Stimulated activated CD4-positive, alpha-beta T cell treated with anti-CD3 and anti-CD28 coated beads, Interleukin-12 subunit alpha, Interleukin-12 subunit beta, amount 100 ng/mL, for 48 hours (primary cell): ENCODE measurements at places on chromosomes 2 and 18.

DNA sequence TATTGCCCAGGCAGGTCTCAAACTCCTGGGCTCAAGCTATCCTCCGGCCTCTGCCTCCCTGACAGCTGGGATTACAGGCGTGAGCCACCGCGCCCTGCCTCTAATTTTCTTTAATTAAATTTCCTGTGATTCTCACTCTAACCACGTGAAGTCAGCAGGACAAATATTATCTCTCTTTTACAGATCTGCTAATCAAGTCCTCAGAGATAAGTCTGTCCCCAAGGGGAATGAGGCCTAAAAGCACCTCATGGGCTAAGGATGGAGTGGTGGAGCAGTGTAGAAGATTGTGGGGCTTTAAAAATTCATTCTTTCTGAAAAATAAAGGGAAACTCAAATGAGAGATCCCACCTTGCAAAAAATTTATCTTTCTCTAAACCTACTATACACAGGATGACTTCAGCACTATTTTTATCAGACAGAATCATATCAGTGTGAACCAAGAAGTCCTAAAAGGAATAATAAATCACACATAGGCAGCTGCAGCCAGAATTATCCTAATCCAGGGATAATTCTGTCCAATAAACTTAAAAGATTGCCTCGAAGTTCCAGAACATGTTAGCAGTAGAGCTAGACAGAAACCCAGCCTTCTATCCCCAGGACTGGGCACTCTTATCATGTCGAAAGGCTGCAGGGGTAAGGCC lies 38.3 kb upstream of the BMPR2 start:
- no peak for DNase-seq

DNA sequence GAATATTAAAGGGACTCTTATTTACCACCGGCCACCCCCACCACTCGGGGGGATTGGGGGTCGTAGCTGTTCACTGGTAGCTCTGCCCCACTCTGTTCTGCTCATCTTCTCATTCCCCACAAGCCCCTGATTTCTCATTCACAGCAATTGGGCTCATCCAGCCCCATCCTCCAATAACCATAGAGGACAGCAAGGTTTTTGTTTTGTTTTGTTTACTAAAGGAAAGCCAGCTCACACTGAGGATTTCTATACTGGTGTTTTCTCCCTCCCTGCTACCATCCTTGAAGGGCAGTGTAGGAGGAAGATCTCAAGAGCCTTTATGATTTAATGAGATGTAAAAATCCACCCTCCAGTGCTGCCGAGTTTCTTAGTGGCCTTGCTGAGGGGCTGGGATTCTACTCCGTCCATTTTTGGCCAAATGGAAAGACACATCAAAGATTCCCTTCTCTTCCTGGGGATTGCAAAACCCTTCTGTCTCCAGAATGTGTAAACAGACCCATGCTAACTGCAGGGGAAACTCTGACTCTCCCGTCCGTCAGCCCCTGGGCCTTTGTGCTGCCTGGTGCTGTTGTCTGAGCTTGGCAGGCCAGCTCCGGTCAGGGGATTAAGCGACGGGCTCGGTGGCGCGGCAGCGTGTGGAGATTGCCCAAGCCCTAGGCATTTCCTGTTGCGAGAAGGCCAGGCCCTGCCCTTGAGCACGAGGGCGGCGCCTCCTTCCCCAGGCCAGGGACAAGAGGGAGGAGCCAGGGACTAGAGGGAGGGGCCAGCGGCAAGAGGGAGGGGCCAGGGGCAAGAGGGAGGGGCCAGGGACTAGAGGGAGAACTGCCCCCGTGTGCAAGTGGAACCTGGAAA lies 165.0 kb downstream of the ANTXR1 start:
- no peak for DNase-seq

GRCh38 chr18:24499814-24500213 lies 39.4 kb downstream of the HRH4 start:
- DNase-seq, result no peak

DNA sequence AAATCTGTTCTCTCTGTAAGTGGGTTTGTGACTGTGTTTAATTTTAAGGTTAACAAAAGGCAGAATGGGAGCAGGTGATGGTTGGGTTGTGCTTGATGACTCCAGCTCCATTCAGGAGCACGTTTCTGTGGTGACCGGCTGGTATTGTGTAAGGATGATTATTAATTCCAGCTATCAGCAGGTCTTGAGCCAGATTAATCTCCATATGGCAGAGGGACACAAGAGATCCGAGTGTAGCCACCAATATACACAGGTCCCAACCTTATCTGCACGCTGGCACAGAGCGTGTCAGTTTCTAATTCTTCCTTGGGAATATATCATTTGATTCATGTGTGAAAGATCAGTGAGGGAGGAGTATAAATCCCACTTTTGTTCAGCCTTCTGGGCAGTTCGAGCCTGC lies 199.0 kb upstream of the DCC start:
- DNase-seq, result no peak

DNA sequence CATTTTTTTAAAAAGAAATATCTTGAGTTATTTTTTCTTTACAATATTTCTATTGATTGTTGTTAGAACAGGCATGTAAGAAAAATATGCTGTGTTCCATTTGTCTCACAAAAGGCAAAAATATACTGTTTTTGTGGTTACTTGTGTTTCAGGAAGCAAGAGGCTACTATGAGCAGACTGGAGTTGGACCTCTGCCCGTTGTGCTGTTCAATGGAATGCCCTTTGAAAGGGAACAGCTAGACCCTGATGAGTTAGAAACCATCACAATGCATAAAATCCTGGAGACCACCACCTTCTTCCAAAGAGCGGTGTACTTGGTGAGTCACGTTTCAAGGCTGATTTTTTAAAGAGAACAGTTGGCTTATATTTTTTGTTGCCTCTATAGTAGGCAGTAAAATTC lies 54.7 kb downstream of the UGGT1 start:
- DNase-seq, result no peak

DNA sequence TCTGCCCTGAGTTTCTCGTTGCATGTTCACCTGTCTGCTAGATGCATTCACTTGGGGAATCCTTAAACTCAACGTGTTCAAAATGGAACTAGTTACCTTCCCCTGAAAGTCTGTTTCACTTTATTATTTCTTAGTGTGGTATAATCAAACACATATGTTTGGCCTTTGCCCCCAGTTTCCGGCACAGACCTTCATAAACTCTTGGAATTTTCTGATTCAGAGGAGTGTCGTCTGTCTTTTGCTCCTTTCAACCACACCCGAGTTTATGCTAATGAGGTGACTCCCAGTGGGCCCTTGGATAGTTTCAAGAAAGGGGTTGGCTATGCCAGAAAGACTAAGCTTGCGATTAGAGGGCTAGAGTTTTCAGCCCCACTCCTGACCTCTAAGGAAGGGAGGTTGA lies 198.9 kb downstream of the CDCA7 start:
- DNase-seq, result no peak

GRCh38 chr2:84515788-84516187 lies 510 bp upstream of the DNAH6 start:
- DNase-seq, result no peak

GRCh38 chr2:64640153-64641044 lies 13.3 kb downstream of the SERTAD2 start:
- DNase-seq, result no peak

DNA sequence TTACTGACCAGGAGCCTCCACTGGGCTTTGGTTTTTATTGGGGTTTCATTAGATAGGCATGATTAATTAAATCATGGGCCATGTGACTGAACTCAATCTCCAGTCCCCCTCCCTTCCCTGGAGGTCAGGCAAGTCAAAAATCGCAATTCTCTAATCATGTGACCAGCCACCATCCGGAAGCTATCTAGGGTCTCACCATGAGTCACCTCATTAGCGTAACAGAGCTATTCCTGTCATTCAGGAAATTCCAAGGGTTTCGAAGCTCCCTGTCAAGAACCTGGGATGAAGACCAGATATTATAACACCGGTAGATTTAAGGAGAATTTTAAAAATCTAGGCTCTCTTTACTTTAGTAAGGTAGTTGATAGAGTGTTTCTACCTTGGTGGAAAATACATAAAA lies 180.3 kb upstream of the TCF4 start:
- no peak for DNase-seq

GRCh38 chr2:160942476-160943142 lies 217.6 kb upstream of the TANK start:
- no peak for DNase-seq

DNA sequence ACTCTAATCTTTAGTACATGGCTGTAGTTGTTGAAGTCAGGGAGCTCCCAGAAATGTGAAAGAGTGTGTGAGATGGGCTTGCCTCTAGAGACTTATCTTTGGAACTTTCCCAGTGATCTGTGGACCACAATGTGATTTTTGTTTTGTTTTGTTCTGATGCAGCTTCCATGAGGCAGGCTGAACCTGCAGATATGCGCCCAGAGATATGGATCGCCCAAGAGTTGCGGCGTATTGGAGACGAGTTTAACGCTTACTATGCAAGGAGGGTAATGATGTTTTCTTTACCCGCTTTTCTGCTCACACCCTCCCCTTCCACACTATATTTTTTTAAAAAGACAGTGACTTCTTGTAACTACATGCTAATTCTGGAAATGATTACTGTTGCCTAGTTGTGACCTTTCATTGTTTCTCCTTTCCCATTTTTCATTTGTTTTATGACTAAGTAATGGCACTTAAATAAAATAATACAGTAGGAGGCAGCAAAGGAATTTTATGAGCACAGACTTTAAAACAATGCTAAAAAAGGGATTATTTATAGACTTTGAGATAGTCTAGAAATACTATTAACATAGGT lies 29.3 kb downstream of the BCL2L11 start:
- DNase-seq, result no peak

DNA sequence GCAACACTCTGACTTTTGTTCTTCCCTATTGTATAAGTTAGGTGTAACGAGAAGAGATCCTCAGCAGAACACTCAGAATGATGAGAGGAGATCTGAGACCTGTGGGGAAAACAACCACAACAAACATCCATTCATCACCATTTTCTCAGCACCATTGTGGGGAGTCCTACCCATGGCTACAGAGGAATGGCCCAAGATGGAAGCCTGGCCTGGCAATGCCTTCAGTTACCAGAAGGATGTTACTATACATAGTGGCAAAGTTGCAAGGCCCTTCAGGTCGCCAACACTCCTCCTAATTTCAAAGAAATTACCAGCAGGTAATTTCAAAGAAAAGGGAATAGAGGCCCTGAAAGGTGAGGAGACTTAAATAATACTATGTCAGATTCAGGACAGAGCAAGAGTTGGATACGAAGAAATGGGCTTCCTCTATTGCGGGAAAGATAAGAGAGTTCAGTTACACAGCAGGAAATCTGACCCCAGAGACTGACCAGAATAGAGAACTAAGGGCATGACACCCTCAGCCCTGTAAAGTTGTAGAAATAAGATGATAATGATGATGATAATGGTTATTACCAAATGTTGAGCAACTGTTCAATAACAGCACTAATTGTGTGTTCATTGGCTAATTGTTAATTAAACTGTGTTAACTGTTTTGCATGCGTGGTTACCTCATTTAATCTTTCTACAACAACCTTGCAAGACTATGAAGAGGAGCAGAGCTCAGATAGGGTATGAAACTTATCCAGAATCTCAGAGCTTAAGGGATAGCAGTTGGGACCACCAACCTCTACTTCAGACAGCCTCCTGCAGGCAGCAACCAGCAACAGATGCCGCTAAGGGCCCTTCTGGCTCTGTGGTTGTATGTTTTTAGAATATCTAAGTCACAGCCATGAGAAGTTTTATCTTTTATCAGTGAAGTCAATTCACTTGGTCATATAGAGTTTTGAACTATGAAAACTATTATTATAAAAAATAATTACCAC lies 37.5 kb downstream of the DHRS9 start:
- no peak for DNase-seq

- DNase-seq, result no peak
Measured at GRCh38 chr18:48672671-48673340, 134.0 kb downstream of the CTIF start.

DNA sequence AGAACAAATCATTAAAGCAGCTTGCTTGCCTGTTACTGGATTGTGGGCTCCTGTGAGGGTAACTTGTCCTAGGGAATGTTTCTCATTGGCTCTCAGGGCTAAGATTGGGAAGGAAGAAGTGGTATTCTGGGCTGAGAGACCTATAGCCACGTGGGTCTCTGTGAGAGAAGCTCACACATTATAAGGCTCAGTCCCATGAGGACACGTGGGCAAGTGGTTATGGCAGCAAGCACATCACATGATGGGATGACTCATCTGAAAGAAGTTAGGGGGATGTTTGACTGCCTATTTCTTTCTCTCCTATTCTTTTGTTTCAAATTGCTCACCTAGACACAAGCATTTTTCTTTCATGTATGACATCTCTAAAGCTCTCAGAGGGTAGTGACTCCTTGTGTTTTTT lies 418.0 kb upstream of the ST6GAL2 start:
- DNase-seq, result no peak

- DNase-seq, result no peak
Measured at GRCh38 chr2:119225105-119225865, 1.7 kb downstream of the STEAP3 start.

DNA sequence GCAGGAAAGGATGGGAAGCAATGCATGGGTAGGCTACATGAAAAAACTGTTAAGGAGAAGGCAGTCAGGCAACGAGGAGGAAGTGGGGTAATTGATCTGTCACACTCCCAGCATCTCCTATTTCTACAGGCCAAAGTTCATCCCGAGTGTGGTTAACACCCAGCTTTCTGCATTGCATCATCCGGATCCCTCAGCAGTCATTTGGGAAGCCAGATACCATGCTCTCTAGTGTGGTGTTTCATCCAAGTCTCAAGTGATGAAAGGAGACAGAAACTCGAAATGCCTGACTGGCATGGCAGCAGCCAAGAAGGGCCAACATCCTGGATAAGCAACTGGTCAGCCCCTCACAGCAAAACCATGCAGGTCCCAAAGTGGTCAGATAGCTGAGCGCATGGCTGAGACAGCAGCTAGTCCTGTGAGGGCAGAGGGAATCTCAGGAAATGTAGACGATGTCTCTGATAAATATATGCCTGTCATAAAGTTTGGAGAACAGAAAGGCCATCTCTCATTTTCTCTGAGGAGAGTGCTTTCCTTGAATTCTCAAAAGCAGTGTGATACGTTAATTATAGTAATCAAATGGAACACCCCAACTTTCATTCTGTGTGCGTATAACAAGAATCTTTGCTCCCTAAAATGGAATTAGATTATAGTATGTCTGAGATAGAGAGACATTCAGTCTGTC lies 24.8 kb upstream of the HNRNPA3 start:
- no peak for DNase-seq

DNA sequence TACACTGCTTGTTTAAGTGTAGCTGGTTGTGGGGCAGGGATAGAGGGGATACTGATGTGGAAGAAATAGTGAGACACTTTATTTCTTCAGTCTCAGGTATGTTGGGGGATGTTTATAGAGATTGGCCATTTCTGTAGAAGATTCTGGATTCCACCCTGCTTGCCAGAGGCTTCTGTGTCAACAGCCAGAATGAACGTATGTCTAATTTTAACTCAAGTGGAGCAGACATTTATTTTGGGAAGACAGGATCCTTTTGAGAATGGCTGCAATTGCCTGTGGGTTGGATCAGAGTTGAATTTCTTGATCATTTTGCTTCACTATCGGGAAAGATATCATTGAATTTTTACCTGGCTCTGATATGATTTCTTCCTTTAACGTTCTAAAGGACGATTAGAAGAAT lies 465.6 kb upstream of the SLC14A2 start:
- no peak for DNase-seq
